ENCODE measurements at places on chromosomes 4 and X.

- no peak for DNase-seq
These were observed 34.6 kb downstream of the PDLIM5 start for GRCh38 chr4:94486372-94486801.

GRCh38 chr4:102869569-102870197 is 891 bp downstream of the CISD2 start:
- peak; percentile 70 for DNase-seq

DNA sequence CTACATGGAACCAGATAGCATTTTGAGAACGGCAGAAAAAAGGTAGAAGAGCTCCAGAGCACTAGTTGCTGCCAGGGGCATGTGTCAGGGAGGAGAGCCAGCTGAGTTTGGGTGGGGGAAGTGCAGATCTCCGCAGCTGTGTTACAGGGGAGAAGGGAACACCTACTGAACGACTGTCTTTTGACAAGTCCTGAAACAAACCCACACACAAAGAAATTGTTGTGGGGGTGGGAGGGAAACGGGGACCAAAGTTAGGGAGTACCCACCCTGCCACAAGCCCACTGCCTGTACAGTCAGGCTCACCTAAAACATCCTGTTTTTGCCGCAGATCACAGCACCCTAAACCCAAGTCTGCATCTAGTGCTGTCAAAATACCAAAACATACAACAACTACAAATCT is 55.5 kb downstream of the LEF1 start:
- peak; percentile 52 for DNase-seq

GRCh38 chr4:98996765-98997068 is 1.2 kb downstream of the METAP1 start:
- no peak for DNase-seq

DNA sequence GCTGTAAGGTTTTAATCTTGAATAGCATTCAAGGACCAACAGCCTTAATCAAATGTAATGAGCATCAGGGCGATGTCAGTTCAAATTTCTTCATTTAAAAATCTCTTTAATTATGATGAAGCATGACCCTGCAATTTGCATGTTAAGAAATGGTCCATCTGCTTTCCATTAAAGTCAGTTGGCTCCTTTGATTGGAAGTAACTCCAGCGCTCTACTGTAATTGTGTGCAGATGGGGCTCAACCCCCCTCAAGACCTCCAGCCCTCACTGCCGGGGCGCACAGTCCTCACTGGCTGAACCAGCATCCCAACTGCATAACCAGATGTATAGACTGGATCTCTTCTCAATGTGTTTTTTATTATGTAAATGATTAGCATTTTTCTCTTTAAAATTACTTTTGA is 126.9 kb downstream of the VCX3B start:
- no peak for DNase-seq

All from stimulated activated CD4-positive, alpha-beta T cell treated with anti-CD3 and anti-CD28 coated beads, Interleukin-4, amount 100 ng/mL, for 24 hours (primary cell).